ENCODE measurements at places on chromosomes 7 and 10.

DNA sequence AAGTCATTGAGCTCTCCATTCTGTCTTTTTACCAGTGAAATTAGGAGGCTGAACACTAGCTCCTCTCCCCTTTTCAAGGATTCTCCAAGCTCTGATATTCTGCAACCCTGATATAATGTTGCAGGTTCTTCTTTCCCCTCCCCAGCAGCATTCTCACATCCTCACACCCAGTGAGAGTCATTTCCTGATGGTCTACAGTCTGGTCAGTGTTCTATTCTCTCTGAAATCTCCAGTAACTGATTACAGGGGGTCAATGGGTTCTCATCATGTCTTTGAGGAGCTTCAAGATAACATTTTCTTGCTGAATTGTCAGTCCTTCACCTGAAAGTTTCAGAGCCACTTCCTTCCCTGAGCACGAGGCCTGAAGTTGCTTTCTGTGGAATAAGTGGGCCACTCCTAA is 299.4 kb downstream of the PTEN start:
- no peak for DNase-seq

DNA sequence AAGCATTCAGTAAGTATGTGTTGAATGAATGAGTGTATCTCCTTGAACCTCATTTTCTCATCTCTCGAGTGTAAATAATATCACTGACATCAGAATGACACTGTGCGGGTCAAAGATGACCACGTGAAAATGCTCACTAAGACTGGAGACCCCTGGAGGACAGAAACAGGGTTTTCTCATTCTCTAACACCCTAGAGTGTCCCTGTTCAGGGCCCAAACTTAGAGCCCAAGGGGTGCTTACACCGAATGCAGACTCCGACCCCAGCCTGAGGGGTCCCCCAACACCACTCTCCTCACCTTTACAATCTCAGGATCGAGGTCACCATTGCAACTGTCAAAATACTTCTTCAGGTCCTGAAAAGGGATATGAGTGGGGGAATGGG is 1.4 kb downstream of the CDK5 start:
- no peak for DNase-seq

DNA sequence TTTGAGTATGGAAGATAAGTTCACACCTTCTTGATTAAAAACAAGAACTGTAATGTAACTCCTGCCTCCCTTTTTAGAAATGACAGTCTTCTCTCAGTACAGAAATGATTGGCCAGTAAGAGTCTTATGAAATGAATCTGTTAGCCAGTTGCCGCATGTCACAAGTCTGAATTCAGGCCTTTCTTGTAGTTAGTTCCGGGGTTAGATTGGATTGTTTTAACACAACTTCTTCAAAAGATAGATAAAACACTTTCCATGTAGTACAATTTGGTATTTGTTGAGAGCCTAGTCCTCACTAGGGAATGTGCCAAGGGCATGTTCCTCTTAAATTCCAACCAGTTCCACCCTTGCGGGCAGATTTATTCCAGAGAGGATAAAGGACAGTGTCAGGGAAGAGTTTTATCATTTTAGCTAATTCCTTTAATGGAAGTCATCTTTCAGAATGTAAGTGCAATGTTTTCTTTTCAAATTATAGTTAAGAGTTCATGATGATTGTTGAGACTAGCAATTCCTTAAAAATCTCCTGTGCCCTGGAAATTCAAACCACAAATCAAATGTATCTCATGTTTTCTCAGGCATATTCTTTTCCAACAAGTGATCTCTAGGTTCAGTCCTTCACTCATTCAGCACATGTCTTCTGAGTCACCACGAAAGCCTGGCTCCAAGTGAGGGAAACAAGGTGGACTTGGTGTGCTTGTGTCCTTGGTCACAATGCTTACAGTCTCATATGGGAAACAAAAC is 4.1 kb downstream of the FHIP2A start:
- DNase-seq = no peak

DNA sequence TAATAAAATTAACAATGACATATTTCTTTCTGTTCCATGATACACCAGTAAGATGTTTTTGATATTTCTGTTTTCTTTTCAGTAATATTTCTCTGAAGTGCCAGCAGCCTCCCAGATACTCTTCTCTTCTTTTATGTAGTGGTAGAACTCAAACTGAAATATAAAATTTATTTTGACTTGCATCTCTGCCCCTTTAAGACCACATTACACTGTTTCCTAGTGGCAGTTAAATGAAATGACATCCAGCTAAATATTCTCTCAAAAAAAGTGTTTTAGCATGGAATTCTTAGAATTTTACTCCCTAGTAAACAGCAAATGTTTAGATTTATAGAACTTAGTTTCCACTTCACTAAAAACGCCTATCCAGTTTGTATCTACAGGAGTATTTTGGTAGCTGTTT is 237.2 kb upstream of the MTPN start:
- DNase-seq = no peak
